Activated T-helper 17 cell treated with anti-CD3 and anti-CD28 coated beads, Interleukin-2, amount 50 U/mL, for 72 hours (primary cell): ENCODE measurements at places on chromosomes 2 and 18. TPM values are rescaled to one million over a fixed set of nuclear protein-coding genes. Genes with fewer than 3 reads are reported as not detected.

DNA sequence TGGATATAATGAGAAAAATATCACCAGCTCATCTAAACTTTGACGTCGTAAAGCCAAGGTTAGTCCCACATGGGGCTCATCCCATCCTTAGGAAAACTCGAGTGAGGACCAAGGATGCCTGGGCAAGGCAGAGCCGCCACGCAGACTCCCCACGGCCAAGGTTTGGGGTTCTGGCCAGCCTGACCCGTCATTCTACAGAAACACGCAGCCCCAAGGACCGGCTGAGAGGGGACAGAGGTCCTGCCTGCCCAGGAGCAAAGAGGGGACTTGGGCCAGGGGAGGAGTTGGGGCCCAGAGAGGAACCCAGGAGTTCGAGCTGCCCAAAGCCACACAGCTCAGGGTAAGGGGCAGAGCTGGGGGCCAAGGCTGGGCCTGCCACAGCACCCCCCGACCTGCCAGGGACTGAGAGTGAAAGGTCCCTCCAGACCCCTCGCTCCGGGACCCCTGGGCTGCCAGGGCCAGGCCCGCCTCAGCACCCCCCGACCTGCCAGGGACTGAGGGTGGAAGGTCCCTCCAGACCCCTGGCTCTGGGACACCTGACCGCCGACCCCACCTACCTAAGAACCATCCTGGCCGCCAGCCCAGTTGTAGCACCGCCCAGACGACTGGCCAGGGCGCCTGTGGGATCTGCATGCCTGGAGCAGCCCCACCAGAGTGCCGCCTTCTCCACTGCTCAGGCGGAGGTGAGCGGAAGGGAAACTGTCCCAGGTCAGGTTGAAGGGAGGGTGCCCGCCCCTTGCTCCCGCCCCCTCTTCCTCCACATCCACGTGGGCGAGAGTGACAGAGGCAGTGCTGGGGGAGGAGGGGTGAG is at the start of gene PDCD1:
Gene PDCD1, minus strand, starts transcription at position 689 of the 811 bp plus-strand sequence. Its CDS starts 56 bp downstream, at position 633.
- peak; percentile 45 for ATAC-seq

GRCh38 chr18:12296457-12296856 is 11.6 kb upstream of the TUBB6 start:
- no peak for ATAC-seq

DNA sequence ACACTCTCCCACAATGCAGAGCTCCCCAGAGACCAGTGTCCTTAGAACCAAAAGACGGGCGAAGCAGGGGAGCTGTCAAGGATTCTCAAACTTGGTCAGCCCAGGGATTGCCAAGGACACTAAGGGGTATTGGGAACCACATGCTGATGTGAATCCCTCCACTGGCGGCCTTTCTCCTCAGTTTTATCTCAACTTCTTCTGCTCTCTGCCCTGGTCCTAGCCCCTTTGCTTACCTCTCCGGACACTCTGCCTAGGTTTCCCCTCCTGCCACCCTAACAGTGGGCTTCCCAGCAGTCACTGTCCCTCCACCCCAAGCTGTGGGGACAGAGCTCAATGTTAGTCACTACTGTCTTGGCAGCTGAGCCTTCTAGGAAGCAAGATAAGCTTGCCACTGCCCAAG is 61.1 kb downstream of the POLR1A start:
- ATAC-seq, result no peak

- no peak for ATAC-seq
These were observed 3.9 kb downstream of the EVA1A start for GRCh38 chr2:75556679-75557366.

DNA sequence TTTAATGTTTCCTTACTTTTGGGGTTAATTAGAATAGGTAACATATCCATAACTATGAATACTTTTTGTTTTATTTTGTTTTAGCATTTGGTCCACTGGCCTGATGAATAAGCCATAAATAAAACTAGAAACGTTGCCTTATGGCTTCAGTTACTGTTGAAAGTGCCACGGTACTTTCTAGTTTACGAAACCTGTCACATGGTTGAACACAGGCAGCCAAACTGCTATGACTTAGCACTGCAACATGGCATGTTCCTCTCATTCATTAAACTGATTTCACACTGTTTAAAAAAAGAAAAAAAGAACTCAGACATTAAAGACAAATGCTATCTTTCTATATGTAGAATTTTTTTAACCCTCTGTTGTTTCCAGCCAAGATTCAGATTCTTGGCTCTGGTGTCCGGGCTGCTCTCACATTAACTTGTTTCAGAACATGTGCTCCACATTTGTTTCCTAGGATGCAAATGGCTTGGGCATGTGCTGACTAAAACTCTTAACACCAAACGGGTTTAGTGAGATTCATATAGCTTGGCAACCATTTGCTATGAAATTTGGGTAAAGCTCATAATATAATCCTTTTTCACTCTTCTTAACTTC is 323.9 kb upstream of the RND3 start:
- no peak for ATAC-seq

GRCh38 chr18:59986139-59986538 is 86.3 kb downstream of the PMAIP1 start:
- ATAC-seq, result no peak

GRCh38 chr2:28068527-28068926 is 178.0 kb downstream of the BABAM2 start:
- ATAC-seq, result no peak

GRCh38 chr2:201882353-201883090 is 76.2 kb downstream of the CDK15 start:
- no peak for ATAC-seq

The IL1A gene
- 27.1 TPM for total RNA-seq

DNA sequence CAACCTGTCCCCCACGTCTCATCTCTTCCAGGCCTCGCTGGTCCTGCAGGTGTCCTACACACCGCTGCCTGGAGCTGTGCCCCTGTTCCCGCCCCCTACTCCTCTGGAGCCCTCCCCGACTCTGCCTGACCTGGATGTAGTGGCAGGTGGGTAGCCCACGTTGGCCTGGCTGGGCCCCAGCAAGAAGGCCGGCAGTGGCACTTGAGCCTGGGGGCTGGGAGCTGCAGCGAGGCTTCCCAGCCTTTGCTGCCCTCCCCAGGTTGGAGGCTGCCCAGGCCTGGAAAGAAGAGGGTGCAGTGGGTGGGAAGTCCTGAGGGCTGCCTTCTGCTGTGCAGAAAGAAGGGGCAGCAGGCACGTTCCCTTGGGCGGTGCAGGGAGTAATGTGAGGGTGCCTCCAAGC is 58.4 kb downstream of the DYSF start:
- no peak for ATAC-seq

- no peak for ATAC-seq
These were observed 59.0 kb downstream of the MOGAT1 start for GRCh38 chr2:222730366-222730999.

The C2orf15 gene
- 1.9 TPM for total RNA-seq

DNA sequence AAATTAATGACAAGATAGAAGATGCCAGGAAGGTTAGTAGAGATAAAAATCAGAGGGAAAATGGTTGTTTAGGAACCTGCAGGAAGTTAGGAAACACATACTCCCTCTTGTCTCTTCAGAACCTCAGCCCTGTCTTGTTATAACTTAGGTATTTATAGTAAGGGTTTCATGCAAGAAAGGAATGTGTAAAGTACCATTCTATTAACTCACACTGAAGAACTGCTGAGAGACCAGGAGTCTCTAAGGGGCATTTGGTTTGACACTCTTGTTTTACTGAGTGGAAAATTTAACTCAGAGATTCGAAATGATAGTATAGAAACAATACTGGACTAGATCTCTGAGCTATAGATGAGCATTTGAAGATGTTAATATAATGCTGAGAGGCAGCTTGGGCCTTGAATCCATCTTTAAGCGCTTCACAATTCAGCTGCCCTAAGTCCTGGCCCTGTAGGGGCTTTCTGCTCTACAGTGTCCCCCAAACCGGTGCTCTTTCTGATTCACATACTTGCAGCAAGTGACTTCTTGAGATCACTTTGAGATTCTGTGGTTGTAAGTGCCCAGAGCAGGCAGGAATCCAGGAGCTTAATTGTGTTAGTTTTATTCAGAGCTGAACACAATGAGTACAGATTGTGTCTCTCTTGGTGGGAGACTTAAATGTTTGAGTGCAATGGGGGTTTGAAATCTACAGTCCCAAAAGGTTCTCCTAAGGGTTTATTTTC is 235.0 kb upstream of the RGPD4 start:
- no peak for ATAC-seq

GRCh38 chr2:224031358-224031970 is 7.6 kb downstream of the SERPINE2 start:
- peak; percentile 31 for ATAC-seq

DNA sequence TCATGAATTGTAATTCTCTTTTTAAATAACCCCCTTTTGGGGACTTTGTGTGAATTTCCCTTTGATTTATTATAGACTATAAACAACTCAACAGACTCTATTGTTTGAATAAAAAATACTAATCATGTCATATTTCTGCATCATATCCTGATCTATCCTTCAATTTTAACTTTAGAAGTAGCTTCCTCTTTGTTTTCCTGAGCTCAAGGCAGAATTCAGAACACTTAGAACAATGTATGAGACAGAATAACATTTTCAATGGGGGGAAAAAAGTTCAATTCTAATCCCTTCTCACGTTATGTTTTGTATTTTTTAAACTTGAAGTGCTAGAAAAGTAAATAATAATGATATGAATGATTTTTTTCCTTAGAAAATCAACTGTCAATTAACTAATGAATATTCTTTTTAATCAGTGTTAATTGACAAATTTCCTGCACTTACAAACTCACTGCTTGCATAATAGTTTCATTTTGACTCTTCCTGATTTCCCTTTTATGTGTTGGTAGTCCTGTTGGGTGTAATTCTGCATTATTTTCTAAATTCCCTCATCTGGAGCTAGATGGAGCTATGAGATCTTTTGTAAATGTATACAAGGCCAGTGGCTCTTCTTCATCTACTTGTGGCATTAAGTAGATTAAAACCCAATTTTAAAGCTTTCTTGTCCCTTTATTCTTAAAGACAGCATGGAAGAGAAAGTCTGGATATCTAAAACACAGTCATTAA is 326.1 kb downstream of the PARD3B start:
- peak; percentile 58 for ATAC-seq

The PROKR1 gene
- not detected for total RNA-seq

GRCh38 chr2:186348200-186348599 is 137.9 kb upstream of the ZC3H15 start:
- ATAC-seq, result no peak

DNA sequence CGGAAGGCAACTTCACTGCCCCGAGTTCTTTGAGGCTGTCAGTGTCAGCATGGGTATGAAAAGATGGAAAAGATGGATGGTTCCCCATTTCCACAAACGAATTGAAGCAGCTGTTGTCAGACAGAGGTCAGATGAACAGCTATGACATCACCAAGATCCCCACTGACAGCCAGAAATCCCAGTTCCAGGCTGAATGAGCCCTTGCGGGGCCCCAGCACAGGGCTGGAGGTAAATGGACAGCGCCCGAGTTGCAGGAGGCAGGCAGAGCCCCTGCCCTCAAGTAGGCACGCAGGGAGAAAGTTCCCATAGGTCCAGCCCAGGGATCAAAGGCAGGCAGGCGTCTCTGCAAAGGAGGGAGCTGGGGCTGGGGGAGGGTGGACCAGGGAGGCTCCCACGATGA is 169.5 kb upstream of the AGAP1 start:
- ATAC-seq, result no peak

GRCh38 chr2:44937688-44938240 is 3.7 kb upstream of the SIX3 start:
- no peak for ATAC-seq

The LHCGR gene
- total RNA-seq, result not detected
